ENCODE measurements at places on chromosomes 2 and 18.

DNA sequence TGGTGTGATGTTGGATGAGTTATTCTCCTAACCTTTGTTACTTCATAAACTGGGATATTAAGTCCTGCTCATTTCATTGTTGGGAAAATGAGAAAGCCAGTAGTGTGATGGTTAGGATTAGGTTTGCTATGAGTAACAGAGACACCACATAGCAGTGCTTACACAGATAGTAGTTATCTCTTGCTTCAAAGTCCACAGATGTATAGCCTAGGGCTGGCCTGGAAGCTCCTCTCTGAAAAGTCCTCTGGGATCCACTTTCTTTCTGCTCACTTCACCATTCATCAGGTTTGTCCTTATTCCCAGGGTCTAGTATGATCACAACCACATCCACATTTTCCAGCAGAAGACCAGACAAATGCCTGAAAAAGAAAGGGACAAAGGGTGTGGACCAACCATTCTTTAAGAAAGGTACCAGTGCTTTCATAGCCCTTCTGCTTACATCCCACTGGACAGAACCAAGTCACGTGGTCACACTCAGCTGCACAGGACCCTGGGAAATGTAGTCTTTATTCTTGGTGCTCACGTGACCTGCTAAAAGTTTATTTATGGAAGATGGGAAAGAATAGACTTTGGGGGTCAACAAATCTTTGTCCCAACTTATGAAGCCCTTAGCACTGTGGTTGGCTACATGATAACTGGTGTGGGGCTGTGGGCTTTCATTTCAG is 108.9 kb downstream of the INSIG2 start:
- DNase-seq, result no peak

GRCh38 chr2:9445089-9445488 is 21.6 kb downstream of the CPSF3 start:
- no peak for DNase-seq

DNA sequence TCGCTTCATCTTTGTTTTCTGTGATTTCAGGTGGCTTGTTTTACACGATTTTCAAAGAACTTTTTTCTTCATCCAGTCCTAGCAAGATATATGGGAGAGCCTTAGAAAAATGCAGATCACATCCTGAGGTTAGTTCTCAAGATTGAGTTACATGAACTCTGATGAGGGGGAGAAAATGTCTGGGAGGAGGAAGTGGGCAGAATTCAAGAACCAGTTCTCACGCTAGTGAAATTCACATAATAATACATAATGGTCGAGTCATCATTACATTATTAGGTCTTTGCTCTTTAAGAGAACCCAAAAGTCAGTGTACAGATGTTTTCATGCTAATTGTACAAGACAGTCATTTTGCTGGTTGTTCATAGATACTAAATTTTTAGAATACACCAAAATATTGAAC is 7.0 kb downstream of the TIMM21 start:
- DNase-seq, result no peak

GRCh38 chr2:20439193-20439475 is 7.7 kb upstream of the RHOB start:
- no peak for DNase-seq

DNA sequence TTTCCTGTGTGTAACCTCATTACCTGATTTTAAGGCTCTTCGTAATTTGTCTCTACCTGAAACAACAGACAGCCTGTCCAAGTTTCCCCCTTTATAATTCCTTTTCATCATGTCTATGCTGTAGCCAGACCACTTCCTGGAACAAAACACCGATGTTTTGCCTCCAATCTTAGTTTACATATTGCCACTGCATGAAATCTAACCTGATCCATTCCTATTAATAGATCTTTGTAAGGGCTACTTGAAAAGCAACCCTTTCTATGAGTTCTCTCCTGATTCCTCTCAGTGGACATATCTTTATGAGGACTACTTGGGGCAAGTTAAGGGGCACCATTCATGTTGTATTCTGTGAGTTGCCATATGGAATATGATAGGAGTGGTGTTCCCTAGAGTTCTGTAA is 30.9 kb downstream of the ZNF638 start:
- no peak for DNase-seq
